ENCODE measurements at places on chromosomes 4 and X.
A peak's percentile ranks its signal among the peaks of the same experiment; 100 is the strongest.

- DNase-seq, result peak; percentile 32
Measured at GRCh38 chr4:86032476-86033022, 327.3 kb downstream of the MAPK10 start.

- DNase-seq, result no peak
Measured at GRCh38 chrX:123085311-123085940, 98.7 kb upstream of the GRIA3 start.

- no peak for DNase-seq
Measured at GRCh38 chrX:67781132-67781531, 237.3 kb downstream of the AR start.

DNA sequence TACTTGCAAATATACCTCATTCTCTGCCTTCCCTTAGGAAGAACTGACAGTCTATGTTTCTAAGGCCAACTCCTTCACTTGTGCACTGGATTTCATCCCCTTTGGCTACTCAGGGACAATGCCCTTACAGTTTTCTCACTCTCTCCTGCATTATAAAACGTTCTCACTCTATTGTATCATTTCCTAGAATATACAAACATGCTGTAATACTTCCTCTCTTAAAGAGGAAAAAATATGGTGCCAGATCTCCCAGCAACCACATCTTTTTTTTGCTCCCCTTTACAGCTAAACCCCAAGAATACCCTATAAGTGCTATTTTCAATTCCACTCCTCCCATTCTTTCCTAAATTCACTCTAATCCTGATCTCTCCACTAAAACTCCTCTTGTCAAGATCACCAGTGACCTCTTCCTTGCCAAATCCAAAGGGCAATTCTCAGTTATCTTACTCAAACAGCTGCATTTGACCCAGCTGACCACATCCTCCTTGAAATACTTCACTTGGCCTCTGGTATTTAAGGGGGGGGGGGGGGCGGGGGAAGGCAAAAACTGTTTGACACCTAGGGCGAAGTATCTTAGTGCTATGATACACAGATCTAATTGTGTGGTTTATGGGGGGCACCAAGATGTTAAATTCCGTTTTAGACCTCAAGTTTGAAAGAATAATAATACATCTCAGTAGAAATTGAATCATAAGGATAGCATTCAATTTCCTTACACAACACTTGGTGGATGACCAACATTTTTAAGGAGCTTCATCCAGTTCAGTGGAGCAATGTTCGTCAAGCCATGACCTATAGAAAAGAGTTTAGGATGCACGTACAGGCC is 1.6 kb downstream of the RCHY1 start:
- DNase-seq, result peak; percentile 10

DNA sequence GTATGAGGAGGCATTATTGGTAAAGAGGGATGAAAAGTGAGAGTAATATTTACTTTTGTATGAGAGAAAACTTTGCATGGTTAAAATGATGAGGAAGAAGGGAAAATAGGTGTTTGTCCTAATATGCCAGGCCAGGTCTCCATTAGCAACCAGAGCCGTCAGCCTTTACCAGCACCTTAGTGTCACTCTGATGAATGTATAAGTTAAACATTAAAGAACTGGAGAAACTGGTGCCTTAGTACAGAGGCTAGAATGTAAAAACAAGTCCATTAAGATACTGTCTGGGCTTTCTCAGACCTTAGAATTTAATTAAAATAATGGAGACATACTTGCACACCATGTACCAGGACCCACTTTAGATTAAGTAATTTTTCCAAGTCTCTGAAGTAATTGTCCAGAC is 222.3 kb downstream of the FAM47A start:
- DNase-seq, result no peak

- DNase-seq, result no peak
Measured at GRCh38 chr4:7855731-7856130, 83.9 kb downstream of the AFAP1 start.

DNA sequence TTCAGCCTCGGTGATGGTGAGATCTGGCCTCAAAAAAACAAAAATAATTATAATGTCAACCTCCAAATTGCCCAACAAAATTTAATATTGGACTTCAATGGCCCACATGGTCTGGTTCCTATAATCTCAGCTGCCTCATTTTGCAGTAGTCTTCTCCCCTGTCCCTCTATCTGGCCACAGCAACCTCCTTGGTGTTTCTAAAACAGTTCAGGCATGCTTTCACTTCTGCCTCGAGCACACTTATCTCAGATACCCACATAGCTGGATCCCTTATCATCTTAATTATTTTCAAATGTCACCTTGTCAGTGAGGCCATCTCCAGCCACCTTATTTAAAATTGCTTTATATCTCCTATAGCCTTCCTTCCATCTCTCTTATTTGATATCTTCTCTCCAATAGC is 52.9 kb upstream of the WDFY3 start:
- no peak for DNase-seq

DNA sequence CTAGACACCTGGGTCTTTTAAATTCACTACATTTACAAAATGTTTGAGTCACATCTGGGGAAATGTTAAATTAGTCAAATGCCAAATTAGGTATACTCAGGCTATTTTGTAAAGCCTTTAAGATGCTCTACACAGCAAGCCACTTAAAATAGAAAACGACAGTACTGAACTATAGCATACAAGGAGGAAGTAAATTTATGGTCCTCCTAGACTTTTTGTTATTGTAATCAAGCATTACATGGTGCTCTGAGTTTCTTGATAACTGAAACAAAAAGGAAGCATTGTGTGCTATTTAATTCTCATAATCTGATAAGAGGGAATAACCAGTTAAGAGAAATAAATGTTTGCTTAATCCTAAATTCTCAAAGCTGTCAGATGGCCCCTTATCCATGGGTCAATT is 46.2 kb downstream of the SLC9A7 start:
- no peak for DNase-seq

DNA sequence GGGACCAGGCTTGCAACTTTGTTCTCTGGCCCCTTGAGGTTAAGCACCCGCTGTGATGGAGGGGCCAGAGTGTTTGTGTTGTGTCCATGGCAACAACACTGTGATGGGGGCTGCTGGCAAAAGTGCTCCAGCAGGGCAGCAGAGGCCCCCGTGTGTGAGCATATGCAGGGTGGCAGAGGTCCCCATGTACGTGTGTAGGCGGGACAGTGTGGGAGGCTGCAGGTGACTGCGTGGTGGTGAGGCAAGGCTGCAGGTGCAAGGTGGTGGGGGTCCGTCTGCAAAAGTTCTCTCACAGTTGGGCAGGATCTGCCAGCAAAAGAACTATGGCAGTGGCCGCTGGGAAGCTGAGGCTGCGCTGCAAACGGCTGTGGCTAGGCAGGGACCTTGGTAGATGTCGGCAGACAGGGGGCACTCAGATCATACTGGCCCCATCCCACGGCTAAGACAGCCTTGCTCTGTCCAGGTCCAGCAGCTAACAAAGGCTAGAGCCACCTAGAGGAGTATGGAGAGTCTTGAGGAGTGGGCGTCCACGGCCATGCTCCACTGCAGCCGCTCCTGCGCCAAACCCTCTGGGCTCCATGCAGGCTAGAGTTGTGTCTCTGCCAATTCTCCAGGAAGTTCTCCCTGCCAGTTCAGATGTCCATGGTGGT is 46.8 kb upstream of the PASD1 start:
- DNase-seq, result no peak

- DNase-seq, result no peak
Measured at GRCh38 chrX:117972711-117973109, 143.9 kb downstream of the KLHL13 start.

GRCh38 chr4:119783189-119783983 is 154.8 kb upstream of the PDE5A start:
- no peak for DNase-seq

DNA sequence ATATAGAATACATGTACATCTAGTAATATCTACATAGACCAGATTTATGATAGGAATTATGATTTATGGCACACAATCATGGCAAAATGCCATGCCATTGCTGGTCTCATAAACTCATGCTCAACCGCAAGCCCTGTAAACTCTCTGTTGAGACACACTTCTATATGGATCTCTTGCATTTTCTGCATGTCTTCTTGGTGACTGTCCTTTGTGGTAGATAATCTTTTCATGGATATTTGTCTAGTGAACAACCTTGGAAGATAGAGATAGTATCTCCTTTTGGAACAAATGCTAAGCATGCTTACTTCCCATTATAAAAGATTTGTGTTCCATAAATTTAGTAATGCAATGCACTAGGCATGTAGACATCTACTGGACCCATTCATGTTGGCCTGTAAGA is 328.0 kb downstream of the NAF1 start:
- DNase-seq, result no peak

- DNase-seq, result no peak
Measured at GRCh38 chr4:32776435-32777203, 2056.4 kb downstream of the PCDH7 start.

DNA sequence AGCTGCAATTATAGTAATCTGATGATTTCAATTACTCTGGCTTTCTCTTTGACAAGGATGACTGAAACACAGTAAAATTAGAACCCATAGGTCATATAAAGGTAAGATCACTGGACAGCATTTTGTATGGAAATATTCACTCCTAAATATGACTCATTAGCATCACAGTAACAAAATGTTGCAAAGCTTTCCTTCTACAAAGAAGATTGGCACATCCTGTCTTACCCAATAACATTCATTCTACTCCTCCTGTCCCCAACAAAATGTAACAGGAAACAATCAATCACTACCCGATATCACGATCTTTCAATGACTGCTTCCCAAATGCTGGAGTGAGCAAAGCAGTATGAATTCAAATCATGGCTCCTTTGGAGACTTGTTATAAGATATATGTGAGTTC is 95.3 kb downstream of the FANCB start:
- peak; percentile 11 for DNase-seq

GRCh38 chr4:39466747-39467146 is 7.9 kb downstream of the LIAS start:
- DNase-seq, result no peak

DNA sequence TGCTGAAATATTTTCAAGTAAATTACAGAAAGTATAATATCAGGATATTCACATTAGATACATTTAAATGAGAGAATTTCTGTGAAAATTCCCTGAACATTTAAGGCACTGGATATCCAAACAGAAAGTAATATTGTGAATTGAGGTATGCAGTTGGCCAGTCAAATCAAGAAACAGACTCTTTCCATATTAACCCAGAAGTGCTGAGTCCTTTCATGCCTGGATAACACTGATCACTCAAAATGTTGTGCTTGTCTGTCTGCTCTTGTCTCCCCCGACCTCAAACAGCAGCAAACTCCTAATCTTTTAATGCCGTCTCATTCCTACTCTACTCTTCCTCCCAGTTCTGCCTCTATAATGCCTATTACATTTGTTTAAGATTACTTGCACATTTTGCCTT is 51.2 kb downstream of the TBC1D9 start:
- no peak for DNase-seq

GRCh38 chr4:103156106-103156505 is 42.0 kb downstream of the CENPE start:
- no peak for DNase-seq

DNA sequence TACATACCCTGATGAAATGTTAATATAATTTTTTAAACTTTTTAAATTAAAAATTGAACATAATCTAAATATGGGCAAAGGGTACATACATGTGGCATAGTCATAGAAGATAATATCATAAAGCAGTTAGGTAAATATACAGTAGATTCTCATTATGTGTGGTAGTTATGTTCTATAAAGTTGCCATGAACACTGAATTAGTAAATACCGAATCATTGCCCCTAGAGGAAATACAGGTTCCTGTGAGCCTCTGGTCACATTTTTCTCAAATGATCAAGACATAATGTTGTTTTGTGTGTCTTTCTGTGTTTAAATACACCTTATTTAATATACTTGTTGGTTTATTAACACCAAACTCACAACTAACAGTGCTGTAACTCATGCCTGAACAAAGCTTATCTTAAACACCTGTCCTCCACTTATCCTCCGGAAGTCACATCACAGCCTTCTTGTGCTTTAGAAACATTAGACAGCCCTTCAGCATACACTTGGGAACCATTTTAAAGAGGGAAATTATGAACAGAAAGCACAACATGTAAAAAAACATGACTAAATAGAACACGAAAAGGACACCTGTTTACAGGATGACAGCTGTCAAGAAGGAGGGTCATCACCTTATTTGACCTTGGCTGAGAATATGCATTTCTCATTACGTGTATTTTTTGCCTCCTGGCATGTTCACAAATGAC is 169.4 kb upstream of the NAP1L5 start:
- DNase-seq, result no peak

DNA sequence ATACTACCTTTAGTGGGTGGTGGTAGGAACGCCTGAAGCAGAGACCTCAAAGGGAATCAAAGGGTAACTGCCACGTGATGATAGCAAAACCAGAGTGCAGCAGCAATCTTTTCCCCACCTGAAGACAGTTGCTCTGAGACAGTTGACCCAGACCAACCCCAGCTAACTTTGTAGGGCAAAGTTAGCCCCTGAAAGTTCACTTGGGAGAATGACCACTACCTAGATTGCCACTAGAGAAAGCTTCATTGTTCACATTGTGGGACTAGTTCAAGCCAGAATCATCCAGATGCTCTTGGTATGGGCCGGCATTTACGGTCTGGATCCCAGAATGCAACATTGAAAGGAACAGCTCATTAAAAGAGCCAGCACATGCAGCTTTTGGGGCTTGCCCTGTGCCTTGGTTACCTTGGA is 4.1 kb downstream of the SEPTIN6 start:
- DNase-seq, result no peak

DNA sequence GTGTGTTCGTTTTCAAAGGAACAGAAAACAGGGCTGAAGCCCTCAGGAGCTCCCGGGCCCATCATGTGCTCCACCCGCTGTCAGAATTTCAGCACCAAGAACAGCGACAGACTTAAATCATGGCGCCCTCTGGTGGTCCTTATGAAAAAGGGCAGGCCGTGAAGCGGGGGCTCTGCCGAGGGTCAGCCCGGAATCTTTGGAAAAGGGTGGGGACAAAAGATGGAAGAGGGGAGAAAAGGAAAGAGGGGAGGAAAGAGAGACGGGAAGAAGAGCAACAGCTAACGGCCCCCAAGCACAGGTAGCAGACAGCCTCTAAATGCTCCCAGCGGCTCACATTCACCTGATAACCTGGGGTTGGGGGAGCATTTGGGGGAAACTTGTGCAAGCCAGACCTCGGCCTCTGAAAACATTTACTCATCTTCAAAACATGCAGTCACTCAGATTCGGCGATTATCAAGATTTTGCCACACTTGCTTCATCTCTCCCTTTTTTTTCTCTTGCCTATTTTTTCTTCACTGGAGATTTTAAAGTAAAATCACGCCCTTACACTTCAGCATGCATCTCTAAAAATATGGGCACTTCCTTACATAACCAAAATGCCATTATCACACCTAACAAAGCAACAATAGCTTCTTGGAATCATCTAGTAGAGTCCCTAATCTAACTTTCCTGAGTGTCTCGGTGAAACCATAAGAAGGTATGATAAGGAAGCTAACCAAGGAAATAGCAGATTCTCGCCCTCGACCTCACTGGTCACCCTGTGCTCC is 28.1 kb upstream of the MAN2B2 start:
- DNase-seq, result peak; percentile 90

GRCh38 chrX:119654112-119654531 is 38.8 kb downstream of the SEPTIN6 start:
- peak; percentile 61 for DNase-seq

- DNase-seq, result peak; percentile 1
Measured at GRCh38 chr4:115973768-115974167, 860.3 kb upstream of the NDST4 start.

- DNase-seq, result no peak
Measured at GRCh38 chr4:62640296-62640695, 1440.2 kb downstream of the ADGRL3 start.

GRCh38 chrX:40908026-40908425 is 172.7 kb upstream of the MED14 start:
- peak; percentile 24 for DNase-seq
